ENCODE measurements at places on chromosomes 2 and 18.
A peak's percentile ranks its signal among the peaks of the same experiment; 100 is the strongest.

- DNase-seq = no peak
Measured at GRCh38 chr2:195404651-195405050, 252.4 kb upstream of the SLC39A10 start.

GRCh38 chr2:165794536-165794928, 485 bp upstream of the GALNT3 start:
- peak; percentile 26 for DNase-seq

DNA sequence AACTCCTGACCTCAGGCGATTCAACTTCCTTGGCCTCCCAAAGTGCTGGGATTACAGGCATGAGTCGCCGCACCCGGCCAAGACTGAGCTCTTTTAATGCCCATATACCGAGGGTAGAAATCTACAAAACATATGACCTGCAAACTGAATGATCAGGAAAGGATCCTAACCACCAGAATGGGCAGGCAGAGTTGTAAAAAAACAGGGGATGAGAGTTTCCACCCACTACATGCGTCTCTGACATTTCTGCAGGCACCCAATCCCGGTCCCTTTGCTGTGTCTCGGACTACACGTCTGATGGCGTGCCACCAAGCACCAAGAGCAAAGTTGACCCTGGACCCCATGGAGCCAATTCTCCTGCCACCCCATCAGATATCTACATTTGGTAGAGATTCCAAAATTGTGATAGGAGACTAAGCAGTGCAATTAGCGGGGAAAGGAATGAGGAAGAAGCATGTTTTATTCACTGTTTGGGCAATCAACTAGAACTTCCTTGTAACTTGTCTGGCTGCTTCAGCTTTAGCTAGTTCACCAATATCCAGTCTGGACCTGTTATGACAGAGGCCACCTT, 74.1 kb downstream of the ATP8B1 start:
- no peak for DNase-seq

GRCh38 chr2:203704430-203704829, 2.0 kb upstream of the CD28 start:
- no peak for DNase-seq

DNA sequence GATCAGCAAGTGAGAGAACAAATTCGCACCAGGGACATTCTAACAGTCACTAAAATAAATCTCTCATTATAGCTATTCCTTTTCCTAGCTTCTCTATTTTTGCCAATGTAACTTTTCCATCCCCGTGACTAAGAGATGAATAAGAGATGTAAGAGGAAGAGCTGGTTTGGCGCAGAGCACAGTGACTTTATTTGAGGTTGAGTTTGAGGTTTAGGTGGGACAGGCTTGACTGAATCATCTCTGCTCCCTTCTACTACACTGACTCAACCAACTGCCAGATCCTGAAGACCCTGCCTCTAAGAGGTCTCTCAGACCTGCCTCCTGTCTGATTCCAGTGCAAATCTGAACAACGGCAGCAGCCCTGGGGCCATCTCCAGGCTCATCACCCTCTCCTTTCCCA, 28.0 kb downstream of the RFX8 start:
- DNase-seq = no peak

DNA sequence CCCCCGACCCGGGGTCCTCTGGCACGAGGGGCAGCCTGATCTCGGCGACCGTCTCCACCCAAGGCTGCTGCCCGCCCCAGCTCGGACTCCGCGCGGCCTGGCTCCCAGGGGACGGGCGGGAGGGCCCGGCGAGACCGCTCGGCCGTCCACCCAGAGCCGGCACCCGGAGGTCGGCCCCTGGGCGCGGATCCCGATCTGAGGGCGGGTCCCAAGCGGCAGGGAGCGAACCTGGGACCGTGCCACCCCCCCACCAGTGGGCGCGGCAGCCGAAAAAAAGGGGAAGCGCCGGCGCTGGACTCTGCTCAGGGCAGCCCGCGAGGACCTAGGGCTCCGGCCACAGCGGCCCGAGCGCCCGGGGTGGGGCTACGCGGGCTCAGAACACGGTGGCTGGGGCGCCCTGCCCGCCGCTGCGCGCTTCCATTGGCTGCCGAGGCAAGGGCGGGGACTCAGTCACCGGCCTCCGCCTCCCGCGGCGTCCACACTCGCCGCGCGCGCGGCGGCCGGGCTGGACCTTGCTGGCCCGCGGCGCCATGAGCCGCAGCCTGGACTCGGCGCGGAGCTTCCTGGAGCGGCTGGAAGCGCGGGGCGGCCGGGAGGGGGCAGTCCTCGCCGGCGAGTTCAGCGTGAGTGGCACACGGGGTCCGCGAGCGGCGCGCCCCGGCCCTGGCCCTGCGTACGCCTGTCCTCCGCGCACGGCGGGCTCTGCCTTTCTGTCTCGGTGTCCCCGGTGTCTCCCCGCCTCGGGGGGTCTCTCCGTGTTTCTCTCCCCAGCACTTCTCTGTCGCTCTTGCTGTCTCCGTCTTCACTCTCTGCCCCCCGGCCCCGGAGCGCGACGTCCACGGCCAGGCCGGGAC, at the start of gene PTPN18:
Gene PTPN18 (plus strand): TSS at position 479 of the 854 bp plus-strand sequence. CDS start 52 bp downstream, at position 531.
- DNase-seq = peak; percentile 86

DNA sequence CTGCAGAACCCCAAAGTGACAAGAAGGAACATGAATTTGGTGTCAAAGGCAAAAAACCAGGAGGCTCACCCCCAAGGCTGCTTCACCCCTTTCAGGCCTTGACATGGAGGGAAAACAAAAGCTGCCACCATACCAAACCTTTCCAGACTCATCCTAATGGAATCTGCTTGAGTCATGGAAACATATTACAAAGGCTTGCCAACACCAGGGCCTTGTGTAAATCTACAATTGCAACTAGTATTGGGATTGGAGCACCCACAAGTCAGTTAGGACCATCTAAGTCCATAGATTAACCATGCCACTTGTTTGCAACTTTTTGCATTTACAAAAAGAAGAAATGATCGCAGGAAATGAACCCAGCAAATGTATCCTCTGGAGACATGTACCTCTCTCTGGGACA, 297.6 kb downstream of the CDCA7 start:
- no peak for DNase-seq

DNA sequence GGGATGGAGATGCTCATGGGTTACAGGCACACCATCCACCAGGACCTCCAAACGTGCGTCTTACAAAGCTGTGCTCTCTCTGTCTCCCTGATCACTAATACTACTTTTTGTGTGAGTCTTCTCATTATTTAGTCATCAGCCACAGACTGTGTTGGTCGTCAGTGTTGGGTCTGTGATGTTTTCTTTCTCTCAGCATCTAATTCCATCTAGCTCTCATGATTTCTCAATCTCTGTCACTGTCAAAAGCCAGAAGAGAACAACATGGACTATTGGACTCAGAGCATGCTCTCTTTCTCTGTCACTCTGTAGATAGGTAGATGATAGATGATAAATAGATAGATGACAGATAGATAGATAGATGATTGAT, 6.0 kb upstream of the ARL4C start:
- DNase-seq = no peak

DNA sequence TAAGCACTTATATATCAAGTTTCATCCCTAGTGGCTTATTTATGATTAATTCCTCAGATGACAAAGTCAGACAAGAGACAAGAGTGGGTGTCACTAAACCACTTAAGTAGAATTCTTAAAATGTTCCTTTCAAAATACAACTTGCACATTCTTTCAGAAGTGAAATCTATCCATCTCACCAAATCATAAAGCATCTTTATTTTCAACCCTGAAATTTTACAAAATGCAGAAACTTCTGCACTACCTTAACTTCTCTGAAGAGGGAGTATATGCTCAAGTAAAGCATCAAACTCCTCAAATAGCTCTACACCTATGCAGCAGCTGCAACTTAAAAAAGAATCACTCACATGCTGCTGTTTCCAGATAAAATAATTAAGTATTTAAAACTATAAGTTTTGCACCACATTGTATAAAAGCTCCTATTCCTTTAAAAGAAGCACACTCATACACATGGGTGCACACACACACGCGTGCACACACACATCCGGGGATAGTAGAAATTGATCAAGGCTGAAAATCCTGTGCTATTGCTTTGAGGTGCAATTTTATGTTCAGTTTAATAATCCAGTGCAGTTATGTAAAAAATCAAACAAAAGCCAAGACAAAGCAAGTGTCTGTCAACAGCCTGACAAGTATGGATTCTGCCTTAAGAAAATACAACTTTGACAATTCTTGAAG, 244.5 kb downstream of the TCF4 start:
- DNase-seq = no peak

DNA sequence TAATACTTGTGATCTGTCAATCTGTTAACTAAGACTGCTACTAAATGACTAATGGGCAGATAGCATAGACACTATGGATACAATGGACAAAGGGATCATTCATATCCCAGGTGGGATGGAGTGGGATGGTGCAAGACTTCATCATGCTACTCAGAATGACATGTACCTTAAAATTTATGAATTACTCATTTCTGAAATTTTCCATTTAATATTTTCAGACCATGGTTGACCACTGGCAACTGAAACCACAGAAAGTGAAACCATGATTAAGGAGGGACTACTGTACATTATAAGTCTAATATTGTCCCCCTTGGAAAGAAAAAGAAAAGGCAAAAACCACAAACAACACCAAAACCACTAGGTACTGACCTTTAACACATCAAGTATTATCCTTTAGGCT, 247.0 kb upstream of the SYT4 start:
- DNase-seq = no peak
